WERI-Rb-1 (cell line): ENCODE measurements at places on chromosomes 3 and 15.

DNA sequence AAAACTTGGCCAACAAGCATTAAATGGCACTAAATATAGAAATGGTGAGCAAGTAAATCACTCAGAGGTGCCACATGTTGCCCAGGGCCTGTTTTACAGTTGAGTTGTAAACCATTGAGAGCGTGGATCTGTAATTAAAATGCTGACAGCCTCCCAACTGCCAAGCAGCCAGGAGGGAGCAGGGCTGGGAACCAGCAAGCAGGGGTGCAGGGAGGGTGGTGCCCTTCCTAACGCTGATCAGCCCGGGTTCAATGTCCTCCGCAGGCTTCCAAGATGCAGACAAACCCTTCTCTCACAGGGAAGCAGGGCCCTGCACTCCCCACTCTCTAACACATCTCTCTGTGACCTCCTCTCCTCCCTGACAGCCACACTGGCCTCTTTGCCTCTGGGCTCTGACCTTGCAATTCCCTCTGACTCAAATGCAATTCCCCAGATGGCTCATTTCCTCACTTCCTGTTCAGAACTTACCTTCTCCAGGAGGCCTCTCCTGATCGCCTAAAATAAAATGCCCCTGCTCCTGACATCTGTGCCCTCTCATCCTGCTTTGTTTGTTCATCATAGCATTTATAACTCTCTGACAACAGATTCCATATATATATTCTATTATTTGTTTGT lies 40.0 kb downstream of the WNT7A start:
- no peak for DNase-seq

DNA sequence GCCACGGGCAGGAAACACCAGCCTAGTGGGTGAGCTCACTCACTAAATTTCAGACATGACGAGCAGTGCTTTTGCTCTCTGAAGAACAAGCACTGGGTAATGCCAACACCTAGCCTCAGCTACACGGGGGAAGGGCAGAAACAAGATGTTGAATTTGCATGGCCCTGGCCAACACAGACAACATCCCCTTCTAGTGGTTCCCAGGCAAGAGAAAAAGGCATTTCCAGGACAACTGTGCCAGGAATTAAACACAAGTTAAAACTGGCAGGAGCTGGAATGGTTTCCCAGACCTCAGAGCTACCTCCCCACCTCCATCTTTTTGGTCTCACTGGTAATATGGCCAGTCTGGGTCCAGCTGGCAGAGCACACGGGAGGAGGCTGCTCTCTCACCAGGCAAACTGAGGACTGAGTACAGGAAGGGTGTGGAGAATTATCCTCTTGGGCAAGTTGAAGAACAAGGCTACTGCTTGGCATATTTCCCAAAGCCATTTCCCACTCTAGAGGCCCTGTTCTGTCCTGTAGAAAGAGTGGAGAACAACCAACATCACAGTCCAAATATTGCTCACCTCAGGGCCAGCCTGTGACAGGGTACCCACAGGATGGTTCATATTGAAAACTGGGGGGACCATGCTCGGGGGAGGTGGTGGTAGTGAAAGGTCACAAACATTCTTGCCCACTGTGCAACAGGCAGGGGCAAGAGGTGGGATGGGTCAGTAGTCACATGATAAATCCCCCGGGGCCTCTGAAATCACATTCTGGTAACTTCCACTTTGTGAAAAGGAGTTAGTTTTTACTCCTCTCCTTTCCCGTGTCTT lies 26.5 kb downstream of the TSPAN3 start:
- no peak for DNase-seq

GRCh38 chr3:128923576-128923975 lies 44.2 kb downstream of the ACAD9 start:
- DNase-seq, result no peak

- DNase-seq, result no peak
These were observed 6.9 kb downstream of the CP start for GRCh38 chr3:149214702-149215101.

- no peak for DNase-seq
These were observed 186.9 kb downstream of the FOXB1 start for GRCh38 chr15:60191016-60191415.

DNA sequence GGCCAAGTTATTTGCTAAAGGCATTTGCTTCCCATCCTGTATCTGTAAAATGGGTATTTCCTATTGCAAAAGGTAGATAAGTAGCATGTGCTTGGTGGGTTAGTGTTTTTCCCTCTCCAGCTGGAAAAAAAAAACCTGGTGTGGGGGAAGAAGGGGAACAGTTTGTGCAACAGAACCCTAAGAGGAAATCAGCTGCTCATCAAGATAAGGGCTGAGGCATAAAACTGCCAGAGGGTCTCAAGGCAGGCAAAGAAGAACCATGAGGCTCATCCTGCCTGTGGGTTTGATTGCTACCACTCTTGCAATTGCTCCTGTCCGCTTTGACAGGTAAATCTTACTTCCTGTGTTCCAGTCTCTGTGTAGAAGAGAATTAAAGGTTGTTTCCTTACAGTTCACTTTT lies at the start of gene CPA3:
Gene CPA3, plus strand, starts transcription at position 248 of the 400 bp plus-strand sequence. Its CDS starts 12 bp downstream, at position 260.
- no peak for DNase-seq

DNA sequence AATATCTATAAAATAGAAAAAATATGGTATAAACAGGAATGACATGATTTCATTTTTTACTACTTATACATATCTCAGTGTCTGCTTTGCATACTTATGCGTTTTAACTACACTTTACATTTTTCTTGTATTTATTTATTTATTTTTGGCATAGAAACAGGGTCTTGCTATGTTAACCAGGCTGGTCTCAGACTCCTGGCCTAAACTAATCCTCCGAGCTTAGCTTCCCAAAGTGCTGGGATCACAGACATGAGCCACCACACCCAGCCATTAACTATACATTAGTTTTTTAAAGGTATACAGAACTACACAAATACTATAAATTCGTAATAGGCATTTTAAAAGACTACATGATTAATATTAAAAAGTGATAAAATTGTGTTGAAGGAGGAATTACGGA lies 9.1 kb downstream of the ADAM10 start:
- DNase-seq, result no peak

DNA sequence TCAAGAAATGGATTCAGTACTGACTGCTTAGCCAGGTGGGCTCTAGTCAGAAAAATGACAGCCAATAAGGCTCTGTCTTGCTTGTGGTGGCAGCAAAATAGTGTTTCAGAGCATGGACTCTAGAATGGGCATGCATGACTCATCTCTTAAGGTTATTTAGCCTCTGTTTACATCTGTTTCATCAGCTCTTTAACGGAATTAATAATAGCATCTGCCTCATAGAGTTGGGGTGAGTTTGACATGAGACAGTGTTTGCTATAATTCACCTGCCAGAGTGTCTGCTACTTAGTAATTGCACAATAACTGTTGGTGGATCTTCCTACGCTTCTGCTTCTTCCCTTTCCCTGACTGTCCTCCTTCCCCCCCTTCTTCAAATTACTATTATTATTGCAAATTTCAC lies 350.4 kb upstream of the SEMA6D start:
- no peak for DNase-seq

- DNase-seq, result no peak
These were observed 1.1 kb upstream of the PLD1 start for GRCh38 chr3:171811295-171811912.

GRCh38 chr3:98730338-98730737 lies 32.8 kb upstream of the ST3GAL6 start:
- no peak for DNase-seq

- DNase-seq, result no peak
These were observed 45.4 kb downstream of the HEG1 start for GRCh38 chr3:125010393-125010792.

DNA sequence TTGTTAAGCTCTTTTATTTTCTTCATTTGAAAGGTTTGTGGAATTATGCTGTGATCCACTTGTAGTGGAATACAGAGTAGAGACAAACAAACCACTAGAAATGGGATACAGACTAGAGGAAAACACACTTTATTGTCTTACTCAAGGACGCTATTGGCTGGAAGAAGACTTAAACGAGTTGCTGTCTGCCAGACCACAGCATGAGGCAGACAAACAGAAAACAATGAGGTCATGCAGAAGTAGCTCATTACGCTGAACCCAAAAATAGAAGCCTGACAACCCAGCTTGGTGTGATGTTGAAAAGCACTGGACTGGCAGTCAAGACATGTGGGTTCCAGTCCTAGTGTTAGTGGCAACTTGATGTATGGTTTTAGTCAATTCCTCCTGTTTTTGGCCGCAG lies 62.4 kb upstream of the P3H2 start:
- DNase-seq, result no peak

DNA sequence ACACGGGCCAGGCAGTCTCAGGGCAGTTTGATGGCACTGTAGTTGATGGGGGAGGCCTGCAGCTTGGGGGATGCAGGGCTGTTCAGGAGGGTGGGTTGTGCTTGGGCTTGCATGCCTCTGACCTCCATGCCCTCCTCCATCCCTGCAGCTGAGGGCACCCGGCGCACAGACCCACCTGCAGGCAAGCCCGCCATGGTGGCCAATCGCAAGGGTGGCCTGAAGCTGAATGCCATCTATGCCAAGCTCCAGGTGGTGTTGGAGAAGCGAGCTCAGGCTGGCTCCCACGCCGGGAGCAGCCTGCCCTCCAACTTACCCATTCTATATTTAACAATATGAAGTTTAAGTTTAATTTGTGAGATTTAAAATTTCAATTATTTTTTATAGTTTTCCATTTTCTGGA lies 228.7 kb upstream of the DPH6 start:
- no peak for DNase-seq
